Thyroid gland (tissue), 4 donors: ENCODE measurements at places on chromosomes 4 and X. TPM values are rescaled to one million over a fixed set of nuclear protein-coding genes. Genes with fewer than 3 reads are reported as not detected.

GRCh38 chr4:57504797-57505530 is 394.8 kb upstream of the IGFBP7 start:
- no peaks in the 10 kb centered on the region for H3K4me1 ChIP-seq
- H3K36me3 ChIP-seq = no peaks in the 10 kb centered on the region
- H3K27ac ChIP-seq = no peak overlapping the region
- H3K27me3 ChIP-seq = no peaks in the 10 kb centered on the region

- no peak overlapping the region for H3K4me3 ChIP-seq
- no peaks in the 10 kb centered on the region for H3K27me3 ChIP-seq
- H3K36me3 ChIP-seq = peaks cover 6% of the 10 kb centered on the region
Measured at GRCh38 chr4:55965585-55965984, 16.8 kb downstream of the CEP135 start.

CYP2U1 gene
- total RNA-seq = 13.4 TPM

DNA sequence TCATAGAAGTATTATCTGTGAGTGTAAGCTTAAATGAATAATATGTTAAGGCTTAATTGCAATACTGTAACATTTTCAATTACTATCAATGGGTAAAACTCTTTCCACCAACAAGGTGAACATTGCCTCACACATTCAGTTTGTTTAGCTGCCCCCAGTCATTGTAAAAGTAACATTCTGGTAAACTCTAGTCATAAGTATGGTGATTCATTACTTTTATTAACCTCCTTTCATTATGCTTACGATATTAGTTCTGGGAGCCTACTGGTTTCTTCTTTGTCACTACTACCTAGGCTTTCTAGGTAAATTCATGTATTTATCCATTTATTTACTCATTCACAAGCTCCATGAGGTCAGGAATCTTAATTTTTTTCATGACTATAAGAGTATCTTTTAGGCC is 412.8 kb upstream of the SLIT2 start:
- H3K4me1 ChIP-seq = no peaks in the 10 kb centered on the region
- no peaks in the 10 kb centered on the region for H3K27me3 ChIP-seq
- no peak overlapping the region for H3K27ac ChIP-seq
- H3K36me3 ChIP-seq = no peaks in the 10 kb centered on the region
- no peak overlapping the region for H3K4me3 ChIP-seq
